GM06990 (cell line): ENCODE measurements at places on chromosomes 2 and 18.

DNA sequence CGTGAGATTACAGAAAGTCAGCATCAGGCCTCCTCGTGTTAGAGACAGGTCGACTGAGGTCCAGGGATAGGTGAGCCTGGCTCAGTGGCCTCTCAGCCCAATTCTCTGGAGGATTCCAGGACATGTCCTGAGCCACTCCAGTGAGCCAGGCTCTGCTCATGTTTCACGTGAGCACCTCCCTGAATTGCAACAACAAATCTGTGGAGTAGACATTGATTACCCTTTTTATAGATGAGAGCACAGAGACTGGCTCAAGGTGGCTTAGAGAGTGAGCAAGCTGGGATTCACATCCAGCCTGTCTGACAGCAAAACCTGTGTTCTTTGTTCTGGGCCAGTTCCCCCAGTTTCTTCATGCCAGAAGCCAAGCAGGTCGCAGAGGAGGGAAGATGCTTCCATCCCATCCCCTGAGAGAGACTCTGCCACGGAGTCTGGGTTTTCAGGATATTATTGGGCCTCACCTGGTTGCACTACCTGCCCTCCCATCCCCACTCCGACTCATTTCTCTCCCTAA, 46.4 kb downstream of the HS1BP3 start:
- DNase-seq: no peak

DNA sequence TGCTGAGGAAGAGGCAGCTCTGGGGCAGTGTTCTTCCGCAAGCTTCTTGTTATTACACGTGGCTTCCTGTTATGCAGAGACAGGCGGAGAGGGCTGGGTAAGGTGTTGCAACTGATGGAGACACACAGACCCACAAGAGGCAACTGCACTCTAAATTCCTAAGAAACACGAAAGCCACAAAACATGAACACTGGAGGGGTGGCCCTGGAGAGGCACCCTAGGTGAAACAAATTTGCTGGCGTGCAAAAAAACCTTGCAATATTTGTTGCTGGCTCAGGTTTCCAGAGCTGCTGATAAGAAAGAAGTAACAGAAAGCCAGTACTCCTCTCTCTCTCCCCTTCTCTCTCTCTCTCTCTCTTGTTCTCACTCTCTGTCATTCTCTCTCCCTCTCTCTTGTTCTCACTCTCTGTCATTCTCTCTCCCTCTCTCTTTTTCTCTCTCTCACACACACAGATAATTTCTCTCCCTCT, 31.8 kb downstream of the ARHGAP25 start:
- no peak for DNase-seq

DNA sequence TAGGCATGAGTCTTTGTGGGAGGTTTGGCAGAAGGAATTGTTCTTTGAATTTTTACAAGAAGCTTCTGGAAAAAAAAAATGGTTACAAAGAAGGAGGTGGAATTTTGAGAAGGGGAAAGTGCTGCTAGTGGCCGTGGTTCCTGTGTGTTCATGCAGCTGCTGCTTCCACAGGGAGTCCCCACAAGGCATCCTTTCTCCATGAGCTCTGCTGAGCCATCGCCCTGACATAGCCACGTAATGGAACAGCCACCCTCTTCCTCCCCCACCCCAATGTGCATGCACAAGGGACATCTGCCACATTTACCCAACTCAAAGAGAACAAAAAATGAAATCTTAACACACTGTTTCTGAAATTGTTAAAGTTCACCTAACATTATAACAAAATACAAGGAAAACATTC, 529.7 kb downstream of the SATB2 start:
- DNase-seq: no peak

DNA sequence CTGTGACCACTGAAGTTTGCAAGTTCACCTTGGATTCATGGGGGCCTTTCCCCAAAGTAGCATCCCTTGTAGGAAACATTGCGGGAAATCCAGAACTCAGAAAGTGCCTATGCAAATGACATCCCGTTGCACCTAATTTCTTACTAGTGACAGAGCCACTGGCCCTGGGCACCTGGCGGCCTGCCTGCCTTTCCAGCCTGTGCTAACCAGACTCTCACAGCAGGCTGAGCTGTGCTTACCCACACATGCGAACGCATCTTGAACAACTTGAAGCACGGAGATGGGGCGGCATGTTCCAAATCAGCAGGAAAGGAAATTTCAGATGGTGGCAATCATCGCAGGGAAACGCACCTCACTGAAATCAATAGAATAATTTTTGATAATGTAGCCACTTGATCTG, 405.8 kb downstream of the TMEM182 start:
- DNase-seq: no peak

DNA sequence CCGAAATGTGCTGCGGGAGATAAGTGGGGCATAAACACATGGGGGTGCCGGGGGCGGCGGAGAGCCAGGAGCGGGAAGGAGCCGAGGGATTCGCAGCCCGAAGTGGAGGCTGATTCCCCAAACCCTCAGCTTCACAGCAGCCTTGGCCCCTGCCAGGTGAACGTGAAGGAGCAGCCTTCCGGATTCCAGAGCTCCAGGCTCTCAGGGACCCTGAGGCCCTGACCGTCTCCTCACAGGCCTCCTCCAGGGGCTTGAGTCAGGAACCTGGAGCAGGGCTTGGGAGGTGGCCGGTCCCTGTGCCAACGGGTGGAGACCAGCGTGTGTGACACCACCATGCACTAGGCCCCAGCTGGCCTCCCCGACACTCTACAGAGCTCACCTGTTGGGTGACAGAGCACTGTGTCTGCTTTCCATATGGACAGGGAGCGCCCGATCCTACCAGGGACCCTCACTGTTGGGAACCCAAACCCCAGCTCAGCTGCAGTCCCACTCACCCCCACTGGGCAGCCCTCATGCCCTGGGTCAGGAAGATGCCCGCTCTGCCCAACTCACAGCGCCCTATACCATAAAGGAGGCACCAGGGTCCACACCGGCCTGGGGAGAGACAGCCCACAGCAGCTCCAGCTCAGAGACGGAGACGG, 117.6 kb upstream of the OTOS start:
- no peak for DNase-seq
